ENCODE measurements at places on chromosomes 3 and 15. TPM values are rescaled to one million over a fixed set of nuclear protein-coding genes. Genes with fewer than 3 reads are reported as not detected.
A peak's percentile ranks its signal among the peaks of the same experiment; 100 is the strongest.

DNA sequence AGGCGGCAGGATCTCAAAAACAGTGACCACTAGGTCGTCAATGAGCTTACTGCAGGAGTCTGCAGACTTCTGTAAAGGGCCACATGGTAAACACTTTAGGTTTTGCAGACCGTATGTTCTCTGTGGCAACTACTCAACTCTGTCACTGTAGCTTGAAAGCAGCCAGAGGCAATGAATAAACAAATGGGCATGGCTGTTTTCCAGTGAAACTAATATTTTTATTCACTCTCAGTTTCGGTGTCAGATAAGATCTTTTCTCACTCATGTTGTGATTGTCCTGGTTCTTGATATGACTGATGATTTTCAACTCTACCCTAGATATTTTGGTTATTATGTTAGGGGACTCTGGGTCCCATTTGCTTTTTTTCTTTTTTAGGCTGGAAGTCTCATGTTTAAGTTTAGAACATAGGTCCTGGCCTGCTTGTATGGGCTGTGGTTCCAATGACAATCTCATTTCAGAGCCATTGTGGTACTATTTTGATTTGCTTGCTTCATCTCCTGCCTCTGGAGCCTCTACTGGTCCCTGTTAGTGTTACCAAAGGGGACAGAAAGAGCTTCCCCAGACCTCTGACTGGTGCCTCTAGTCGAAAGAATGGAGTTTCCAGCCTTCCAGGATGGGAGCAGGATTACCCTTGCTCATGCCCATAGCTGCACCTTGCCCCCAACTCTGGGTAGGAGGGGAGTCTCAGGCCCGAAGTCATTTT lies 222.0 kb downstream of the STT3B start:
- DNase-seq = no peak

DNA sequence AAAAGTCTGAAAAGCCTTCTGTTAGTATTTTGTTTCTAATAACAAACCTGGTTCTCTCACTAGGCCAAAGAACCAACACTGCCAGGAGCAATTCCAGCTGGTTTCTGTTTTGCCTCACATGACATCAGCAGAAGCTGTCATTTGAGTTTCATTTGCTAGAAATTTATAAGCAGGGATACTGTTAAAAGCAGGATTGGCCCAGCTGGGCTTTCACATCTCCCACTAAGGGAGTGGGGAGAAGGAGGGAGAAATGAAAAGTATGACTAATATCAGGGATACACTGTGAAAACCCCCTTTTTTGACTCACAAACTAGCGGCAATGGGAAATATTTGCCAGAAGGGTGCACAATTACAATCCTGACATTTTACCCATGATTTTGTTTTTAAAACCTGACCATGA lies 5.3 kb downstream of the CCDC80 start:
- DNase-seq = no peak

- DNase-seq = no peak
Measured at GRCh38 chr3:30628901-30629590, 22.6 kb downstream of the TGFBR2 start.

GRCh38 chr15:78937132-78937739 lies 7.6 kb downstream of the CTSH start:
- DNase-seq = peak; percentile 69

DNA sequence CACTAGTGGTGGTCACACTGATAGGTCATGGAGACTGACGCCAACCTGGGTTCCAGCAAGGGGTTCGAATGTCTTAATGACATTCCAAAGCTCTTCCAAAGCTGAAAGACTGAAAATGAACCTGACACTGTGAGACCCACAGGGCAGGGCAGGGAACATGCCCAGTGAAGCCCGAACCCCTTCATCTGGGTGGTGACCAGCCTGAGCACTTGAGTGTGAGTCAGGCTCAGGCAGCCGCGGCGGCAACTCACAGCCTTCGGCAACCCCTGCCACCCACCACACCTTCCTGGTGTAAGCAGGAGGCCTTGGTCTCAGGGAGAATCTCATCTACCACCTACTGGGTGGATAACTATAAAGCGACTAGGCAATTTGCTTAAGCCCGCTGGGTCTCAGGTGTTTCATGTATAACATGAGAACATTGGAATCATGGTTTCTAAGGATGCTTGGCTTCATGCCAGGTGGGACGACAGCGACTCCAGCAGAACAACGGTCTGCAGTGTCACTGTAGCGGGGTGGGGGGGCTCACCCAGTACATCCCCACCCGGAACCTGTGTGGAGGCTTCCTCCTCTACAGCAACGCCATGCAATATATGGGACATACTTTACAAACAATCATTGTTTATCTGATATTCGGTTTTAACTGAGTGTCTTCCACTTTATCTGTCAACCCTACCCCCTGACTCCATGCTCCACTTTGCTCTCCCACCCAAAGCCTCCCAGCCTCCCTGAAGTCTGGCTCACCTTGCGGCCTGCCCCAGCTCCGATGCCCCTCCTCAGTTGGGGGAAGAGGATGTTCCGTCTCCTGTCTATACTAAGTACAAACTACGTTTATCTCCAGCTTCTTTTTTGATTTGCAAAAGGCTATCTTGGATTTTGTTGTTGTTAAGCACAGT lies 125.0 kb upstream of the MEF2A start:
- DNase-seq = peak; percentile 52

DNA sequence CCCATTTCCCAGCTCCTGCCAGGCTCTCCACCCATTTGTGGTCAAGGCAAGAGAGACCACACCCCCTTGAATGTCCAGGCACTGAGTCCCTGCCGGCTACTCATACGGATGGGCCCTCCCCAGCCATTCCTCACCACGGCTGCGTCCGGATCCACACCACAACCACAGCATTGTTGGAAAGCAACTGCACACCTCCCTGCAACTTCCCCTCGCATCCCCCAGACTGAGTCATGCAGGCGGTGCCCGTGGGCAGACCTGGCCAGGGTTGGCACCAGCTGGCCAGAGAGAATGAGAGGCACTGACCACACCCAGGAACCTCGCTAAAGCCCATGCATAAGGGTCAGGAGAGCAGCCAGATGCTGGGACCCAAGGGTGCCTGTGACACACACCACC lies 30.5 kb downstream of the LOXL1 start:
- no peak for DNase-seq

- no peak for DNase-seq
Measured at GRCh38 chr3:195103623-195104022, 167.3 kb downstream of the XXYLT1 start.

ZNF385D gene
- 6.2 TPM for total RNA-seq

GXYLT2 gene
- total RNA-seq = 30.9 TPM

- no peak for DNase-seq
Measured at GRCh38 chr3:25367025-25367424, 61.0 kb upstream of the RARB start.

GRCh38 chr15:101338502-101339057 lies 43.5 kb upstream of the SNRPA1 start:
- no peak for DNase-seq

CSTA gene
- total RNA-seq = 6.3 TPM

PRR23C gene
- not detected for total RNA-seq

- no peak for DNase-seq
Measured at GRCh38 chr3:16390581-16390980, 122.9 kb downstream of the RFTN1 start.

DNA sequence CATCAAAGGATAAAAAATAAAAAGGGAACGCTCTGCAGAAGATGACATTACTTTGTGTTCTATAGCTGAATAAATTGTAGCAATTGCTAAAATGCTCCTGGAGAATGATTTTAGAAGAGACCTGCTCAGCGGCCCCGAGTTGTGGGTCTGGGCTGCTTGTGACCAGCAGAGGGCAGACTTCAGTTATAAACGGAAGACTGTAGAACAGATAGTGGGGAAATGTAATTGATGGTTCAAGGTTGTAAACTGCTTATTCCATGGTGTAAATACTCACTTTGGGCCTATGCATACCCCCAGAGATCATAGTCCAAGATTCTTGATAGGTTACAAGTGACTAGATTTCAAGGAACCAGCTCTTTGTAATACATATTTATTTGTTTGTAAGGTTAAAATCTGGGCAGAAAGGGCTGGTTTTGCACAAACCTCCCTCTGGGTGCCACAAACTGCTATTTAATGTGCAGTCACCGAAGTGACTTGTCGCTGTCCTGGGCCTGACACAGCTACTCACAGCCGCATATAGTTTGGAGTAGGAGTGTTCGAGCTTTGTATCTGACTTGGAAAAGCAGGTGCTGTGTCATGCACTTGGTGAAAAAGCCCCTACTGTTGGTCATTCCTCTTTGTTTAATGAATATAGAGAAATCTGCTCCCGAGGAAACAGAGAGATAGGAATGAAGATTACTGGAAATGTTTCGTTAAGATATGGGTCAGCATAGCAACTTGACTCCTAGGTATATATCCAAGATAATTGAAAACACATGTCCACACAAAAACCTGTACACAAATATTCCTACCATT lies 34.7 kb upstream of the NDUFB4 start:
- DNase-seq = peak; percentile 90

DNA sequence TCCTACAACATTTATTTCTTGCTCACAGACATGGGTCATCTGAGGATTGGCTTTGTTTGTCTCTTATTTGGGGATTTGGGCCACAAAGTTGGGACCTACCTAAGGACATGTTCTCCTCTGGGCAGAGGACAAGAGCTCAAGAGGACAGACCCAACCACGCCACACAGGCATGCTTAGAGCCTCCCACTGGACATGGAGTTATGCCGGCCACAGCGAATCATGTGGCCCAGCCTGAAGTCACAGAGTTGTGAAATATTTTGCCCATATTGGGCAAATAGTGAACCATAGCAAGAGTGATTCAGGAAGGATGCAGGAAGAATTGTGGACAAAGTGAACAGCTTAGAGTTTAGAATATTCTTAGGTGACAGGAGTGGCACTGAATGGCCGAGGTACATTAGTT lies 9.9 kb downstream of the TRAK1 start:
- DNase-seq = no peak

DNA sequence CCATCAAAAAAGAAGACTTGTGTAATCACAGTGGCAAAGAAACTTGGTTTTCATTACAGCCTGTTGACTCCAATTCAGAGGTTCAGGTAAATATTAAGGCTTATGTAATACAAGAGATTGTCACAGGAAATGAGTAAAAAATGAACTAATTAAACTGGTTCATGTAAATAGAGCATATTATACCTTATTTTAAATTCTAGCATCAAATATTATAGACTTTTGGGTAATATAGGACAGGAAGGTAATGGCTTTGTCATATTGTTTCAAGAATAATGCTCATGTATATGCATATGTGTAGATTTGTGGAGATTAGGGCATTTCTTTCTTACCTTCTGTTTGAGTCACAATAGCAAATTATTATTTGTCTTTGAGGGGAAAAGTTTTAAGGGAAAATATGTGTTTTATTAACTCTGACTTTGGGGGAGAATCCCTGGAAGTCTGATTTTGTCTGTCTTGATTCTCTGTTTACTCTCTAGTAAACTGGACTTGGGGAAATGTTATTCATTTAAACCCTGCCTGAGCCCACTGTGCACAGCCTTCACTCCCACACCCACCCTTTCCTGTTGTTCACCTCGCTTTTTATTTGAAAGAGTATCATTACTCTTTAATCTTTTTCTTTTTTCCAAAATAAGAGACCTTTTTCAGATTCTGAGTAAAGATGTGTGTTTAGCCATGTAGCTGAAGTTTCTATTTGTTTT lies 43.0 kb downstream of the RASA2 start:
- no peak for DNase-seq

GRCh38 chr3:100040451-100041225 lies 73.7 kb downstream of the FILIP1L start:
- DNase-seq = peak; percentile 20

ECT2 gene
- total RNA-seq = 32.1 TPM

- no peak for DNase-seq
Measured at GRCh38 chr15:100707229-100707628, 104.8 kb downstream of the ASB7 start.

GOLGA6L7 gene
- not detected for total RNA-seq

- DNase-seq = peak; percentile 88
Measured at GRCh38 chr3:50347187-50347813, 1.8 kb upstream of the ZMYND10 start.

ANKDD1A gene
- total RNA-seq = 9.8 TPM

GRCh38 chr3:125679258-125679657 lies 84.0 kb upstream of the OSBPL11 start:
- DNase-seq = no peak

- DNase-seq = no peak
Measured at GRCh38 chr3:130341882-130342281, 3.6 kb upstream of the COL6A5 start.

GRCh38 chr3:158769952-158770740 lies 31.7 kb upstream of the MFSD1 start:
- no peak for DNase-seq

GRCh38 chr3:39315420-39315819 lies 14.1 kb upstream of the CCR8 start:
- no peak for DNase-seq

ITIH1 gene
- total RNA-seq = 0.44 TPM

ACSBG1 gene
- 11.6 TPM for total RNA-seq

CKMT1B gene
- 12.8 TPM for total RNA-seq

TRAIP gene
- 5.9 TPM for total RNA-seq

- DNase-seq = no peak
Measured at GRCh38 chr3:168336276-168336675, 240.6 kb upstream of the GOLIM4 start.

DNA sequence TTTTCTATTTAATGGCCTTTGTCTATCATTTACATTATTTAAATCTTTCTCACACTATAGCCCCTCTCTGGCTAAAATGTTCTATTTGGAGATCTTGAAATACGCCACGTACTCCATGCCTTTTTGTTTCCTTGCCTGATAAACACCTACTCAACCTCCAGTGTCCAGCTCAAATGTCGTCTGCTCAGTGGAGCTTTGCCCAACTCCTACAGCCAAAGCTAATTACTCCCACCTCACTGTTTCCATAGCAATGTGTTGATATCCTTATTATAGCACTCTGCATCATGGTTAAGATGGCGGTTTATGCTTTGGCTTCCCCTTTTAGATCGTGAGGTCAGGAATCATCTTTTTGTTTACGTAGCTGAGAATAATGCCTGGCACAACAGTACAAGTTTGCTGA lies 55.9 kb downstream of the NGLY1 start:
- no peak for DNase-seq

DNA sequence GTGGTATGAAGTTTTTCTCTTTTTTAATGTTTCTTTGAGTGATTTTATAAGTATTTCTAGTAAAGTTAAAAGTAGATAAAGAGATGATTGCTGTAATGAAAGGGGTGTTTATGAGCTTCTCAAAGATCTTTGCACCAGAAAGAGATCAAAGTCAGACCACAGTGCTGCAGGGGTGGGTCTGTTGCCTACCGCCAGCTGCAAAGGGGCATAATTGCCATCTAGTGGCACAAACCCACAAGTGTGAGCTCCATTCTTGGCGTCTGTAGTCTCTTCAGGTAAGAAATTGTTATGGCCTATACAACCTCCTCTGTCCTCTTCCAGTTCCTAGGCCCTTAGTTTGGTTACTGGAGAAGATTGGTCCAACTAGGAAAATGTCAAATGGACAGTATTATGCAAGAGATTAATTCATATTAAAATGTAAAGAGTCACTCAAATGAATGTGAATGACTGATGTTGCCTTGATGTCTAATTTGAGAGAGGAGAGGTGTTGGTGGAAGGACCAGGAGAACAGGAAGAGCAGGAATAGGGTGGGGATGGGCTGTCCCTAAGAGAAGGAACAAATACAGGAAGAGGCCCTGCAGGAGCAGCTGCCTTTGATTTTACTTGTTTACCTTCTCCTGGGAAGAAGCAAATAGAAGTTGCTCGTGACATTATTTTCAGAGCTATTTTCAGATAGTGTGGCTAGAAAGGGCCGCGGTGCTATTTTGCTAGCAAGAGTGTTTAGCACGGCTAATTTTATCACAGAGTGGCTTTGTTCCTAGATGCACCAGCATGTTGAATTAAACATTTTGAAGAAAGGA lies 53.0 kb upstream of the GSK3B start:
- DNase-seq = no peak
